ENCODE measurements at places on chromosomes 6 and 20.
A peak's percentile ranks its signal among the peaks of the same experiment; 100 is the strongest.

- DNase-seq = no peak
Observed at GRCh38 chr6:110938171-110938570, 20.3 kb upstream of the GTF3C6 start.

GRCh38 chr20:1434571-1435336 is 31.9 kb downstream of the NSFL1C start:
- peak; percentile 53 for DNase-seq

- DNase-seq = peak; percentile 41
Observed at GRCh38 chr20:2145376-2145775, 43.7 kb downstream of the STK35 start.

DNA sequence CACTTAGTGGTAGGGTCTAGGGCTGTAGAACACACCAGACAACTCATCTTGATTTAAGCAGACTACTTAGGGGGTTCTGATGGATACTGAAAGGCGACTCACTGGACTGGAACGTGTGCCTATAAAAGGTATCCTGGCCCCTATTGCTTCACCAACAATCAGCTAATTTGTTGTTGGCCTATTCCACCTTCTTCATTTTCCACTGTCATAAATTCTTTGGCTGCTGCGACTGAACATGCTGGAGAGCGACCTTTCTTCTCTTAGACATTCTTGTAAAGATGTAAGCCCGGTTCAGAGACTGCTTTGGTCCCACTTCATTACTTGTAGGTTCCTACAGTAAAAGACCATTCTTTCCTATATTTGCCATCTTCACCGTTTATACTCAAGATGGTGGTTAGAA is 609.9 kb upstream of the CITED2 start:
- no peak for DNase-seq

- no peak for DNase-seq
Observed at GRCh38 chr6:701700-702479, 9.0 kb upstream of the EXOC2 start.

- DNase-seq = no peak
Observed at GRCh38 chr20:401682-402495, 6.2 kb upstream of the RBCK1 start.

- peak; percentile 70 for DNase-seq
Observed at GRCh38 chr20:43667341-43668132, 623 bp downstream of the MYBL2 start.

Data from aorta (tissue), 5 donors.